ENCODE measurements at places on chromosomes 5 and 9.

DNA sequence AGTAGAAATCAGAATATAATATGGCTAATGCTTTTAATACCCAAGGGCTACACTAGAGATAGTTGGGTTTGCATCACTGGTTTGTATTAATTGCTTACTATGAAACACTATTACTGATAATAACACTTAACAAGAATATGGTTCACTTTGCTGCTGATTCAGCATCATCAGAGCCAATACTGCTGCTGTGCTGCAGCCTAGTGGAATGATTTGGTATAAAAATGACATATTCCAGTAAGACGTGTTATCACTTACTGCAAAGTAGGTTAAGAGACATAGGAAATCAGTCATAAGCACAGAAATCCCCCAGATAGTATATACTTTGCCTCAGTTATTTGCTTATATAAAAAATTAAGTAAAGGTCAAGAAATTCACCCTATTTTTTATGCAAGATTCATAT is 2.8 kb downstream of the CDH10 start:
- peak; percentile 16 for DNase-seq

GRCh38 chr5:170426786-170427185 is 37.6 kb upstream of the KCNMB1 start:
- DNase-seq = no peak

DNA sequence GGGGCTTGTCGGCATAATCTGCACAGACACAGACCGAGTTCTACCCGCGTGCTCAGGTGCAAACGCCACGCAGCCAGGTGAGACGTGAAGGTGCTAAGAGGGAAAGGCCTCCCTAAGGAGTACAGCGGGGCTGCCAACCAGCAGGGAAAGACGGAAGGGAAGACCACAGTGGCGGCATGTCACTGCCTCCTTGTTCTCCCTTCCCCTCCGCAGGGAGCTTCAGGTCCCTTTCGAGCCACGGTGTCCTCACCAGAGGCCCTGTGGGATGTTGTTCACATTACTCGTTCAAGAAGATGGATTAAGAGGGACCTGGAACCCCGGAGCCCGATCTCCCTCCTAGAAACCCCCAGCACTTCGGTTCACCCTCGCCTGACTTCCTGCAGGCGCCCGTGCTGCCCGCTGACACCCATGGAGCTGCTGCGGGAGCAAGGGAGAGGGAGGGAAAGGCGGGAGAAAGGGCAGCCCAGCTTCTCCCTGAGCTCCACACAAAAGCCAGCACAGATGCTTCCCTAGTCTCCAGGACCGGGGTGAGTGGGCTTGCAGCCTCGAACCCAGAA is 686 bp downstream of the BRD9 start:
- no peak for DNase-seq

- DNase-seq = peak; percentile 67
These were observed at the start of gene SH3RF2 for GRCh38 chr5:145936401-145937131. Gene SH3RF2, plus strand, starts transcription at chr5:145936578. Its CDS starts 1,351 bp downstream, at chr5:145937929.

- DNase-seq = peak; percentile 51
These were observed 63.3 kb downstream of the FREM1 start for GRCh38 chr9:14846871-14847311.

DNA sequence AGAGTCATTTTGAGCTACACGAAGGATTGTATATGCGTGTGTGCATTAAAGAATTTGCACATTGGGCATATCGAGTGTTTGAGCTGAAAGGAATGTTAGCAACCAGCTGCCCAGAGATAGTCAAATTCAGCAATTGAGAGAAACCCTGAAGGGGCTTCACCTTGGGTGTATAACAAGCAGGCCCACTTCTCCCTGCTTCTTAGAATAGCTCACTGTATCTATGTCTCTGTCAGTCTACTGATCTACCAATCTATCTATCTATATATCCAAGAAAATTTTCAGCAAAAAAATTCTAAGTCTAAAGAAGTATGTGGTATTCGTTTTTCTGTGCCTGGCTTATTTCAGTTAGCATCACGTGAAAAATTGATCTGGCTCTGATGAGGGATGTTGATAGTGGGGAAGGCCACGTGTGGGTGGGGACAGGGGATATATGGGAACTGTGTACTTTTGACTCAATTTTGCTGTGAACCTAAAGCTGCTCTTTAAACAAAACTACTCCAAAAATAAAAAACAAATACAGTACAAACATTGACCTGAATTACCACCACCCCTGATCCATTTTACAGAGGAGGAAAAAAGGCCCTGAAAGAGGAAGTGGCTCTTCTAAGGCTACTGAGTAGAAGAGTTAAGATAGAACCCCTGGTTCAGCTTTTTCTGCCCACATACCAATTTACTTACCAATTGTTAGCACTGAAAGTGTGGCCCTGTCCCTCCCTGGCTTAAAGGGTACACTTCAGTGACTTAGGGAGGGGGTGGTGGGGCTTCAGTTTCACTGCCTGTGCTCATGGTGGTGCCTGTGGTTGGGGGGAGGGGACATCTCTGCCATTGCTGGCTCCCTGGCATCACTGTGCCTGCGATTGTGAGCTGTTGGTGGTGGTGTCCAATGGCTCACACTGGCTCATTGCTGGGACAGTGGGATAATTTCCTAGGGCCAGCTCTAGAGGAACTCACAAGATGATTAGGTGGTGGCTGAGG is 141.8 kb downstream of the DOCK2 start:
- no peak for DNase-seq

- peak; percentile 50 for DNase-seq
These were observed 17.9 kb upstream of the DAPK1 start for GRCh38 chr9:87479801-87480201.

DNA sequence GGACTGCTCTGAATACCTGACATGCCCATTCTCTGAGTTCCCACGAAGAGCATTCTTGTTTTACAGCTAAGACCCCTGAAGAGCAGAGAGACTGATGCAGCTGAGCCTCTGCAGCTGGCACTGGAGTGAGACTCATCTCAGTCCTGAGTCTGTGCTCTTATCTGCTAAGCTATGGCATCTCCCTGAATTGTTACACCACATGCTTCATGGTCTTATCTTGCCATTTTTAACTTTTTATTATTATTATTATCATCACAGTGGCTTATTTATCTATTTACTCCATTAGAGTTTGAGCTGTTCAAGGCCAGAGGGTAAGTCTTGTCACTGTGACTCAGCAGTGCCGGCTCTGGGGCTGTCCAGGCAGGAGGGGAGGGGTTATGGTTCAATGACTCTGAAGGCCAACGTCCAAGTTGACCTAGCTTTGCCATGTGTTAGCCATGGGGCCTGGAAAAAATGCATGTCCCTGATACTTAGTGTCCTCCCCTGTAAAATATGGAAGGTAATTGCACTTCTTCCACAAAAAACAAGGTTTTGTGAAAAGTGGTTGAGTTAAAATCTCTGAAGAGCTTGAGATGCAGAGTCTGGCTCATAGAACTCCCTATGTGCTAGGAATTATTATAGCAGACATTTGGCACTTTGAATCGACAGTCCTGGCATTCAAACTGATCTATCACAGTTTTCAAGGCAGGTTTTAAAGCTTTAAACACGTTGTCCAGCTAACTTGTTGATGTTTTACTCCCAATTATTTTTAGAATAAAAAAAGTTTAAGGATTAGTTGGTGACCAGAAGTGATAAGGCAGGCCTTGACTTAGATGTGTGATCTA is 94.6 kb downstream of the ALDH1A1 start:
- DNase-seq = peak; percentile 94

DNA sequence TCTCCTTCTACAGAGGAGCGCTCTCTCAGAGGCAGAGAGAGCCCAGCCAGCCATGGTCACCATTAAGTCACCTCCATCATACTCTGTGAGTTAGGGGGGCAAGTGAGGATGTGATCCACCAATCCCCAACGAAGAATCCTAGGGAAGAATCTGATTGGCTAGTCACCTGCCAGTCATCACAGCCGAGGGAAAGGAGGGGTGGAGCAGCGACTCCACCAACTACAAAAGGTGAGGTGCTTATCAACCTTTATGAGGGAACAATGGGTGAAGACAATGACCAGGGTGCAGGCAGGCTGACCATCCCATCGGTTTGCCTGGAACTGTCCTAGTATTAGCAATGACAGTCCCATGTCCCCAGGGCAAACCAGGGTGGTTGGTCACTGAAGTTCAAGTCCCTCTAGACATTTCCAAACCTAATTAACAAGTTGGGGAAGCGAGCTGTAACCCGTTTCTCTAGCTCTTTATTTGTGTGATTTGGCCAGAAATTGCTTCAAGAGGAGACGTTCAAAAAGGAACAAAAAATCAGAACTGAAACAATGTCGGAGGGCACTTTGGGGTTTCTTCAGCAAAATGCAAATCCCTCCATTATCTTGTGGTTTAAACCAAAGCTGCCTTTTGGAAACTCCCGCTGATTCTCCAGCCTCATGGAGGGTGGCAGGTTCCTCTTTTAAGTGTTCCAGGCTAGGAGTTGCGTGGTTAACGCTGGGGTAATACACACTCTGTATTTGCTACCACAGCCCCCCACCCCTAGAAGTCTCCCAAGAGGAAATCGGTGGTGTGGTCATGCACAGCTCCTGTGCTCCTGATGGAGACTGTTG is 18.8 kb upstream of the FCN1 start:
- DNase-seq = no peak

DNA sequence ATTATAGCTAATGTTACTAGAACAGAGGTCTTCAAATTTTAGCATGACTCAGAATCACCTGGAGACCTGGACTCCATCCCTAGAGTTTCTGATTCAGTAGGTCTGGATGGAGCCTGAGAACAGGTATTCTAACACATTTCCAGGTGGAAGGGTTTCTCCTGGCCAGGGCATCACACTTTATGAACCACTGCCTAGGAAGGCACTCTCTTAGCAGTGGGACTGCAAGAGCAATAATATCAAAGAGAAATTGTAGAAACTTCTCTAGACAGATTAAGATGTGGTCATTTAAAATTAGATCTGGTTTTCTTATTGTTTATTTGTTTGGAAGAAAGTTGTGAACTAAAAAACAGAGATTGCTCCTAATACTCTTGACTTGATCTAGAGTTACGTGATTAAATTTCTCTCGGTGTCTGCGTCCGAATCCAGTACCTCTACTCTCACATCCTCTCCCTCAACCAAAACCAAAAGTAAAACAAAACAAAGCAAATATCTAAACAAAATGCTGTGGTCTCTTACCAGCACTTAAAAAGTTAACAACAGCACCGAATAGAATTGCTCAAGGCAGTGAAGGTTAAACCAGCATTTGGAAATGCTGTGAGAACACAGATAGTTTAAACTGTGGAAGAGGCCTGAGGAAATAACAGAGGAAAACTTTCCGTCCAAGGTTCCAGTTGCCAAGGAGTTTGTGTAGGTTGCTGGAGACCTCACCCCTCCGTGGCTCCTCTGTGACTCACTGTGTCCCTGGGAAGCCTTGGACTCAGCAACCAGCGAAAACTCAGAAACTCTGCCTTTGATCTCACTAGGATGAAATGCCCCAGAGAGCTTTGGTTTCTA is 193.4 kb downstream of the ARRDC3 start:
- peak; percentile 3 for DNase-seq

DNA sequence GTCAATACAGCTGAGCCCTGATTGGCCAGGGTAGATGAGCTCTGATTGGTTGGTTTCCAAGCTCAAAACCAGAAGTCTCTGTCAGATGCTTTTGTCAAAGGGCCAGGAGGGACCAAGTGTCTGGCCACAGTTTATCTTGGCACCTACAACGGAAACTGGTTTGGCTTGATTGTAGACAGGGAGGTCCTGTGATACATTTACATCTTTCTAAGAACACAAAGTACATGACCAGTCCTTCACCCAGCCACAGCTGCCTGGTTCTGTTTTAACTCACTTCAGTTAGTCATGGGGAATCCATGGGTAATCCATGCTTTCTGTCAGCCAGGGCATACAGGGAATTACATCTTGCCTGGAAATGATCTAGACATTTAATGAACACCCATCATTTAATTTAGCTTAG is 171.2 kb downstream of the SLC12A2 start:
- DNase-seq = no peak

- DNase-seq = no peak
These were observed at the start of gene TRAF1 for GRCh38 chr9:120926397-120926928. Gene TRAF1, minus strand, starts transcription at chr9:120926796. Its CDS starts 721 bp downstream, at chr9:120926075.

DNA sequence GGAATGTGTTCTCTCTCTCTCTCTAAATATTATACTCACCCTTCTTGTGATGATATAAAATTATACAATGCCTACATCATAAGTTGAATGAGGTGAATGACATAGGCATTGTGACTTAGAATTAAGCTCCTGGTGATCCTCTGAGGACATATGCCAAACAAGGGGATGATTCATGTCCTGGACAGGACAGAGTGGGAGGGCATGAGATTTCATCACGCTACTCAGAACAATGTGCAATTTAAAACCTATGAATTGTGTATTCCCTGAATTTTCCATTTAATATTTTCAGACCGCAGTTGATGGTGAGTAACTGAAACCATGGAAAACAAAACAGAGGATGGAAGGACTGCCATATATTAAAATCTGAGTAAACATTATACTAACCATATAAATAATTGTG is 782.2 kb upstream of the NUDT12 start:
- peak; percentile 3 for DNase-seq

DNA sequence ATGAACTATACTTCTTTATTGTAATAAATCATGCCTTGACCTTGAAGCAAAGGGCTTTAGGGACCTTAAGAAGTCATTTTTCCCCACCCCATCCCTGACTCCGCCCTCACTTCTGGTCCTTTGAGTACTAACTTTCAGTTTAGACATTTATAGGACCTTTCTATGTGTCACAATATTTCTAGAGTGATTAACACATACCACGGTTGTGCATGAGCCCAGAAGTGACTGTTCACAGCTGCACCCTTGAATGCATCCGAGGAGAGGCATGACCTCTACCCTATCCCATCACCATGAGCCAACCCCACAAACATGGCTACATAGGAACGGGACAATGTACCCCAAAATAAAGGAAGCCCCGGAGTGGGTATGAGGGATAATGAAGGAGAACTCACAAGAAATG is 160.3 kb downstream of the HSD17B3 start:
- DNase-seq = no peak

DNA sequence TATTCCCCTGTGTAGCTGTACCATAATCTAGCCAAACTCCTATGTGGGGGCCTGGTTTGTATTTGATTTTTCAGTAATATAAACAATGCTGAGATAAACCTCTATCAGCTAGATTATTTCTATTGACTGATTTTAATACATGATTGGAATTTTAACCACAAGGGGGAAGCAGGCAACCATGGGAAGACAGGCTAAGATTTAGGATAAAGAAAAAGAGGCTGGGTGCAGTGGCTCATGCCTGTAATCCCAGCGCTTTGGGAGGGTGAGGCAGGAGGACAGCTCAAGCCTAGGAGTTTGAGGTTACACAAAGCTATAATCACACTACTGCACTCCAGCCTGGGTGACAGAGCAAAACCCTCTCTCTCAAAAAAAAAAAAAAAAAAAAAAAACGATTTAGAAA is 18.1 kb upstream of the GPX3 start:
- DNase-seq = peak; percentile 58

Data from HepG2 (cell line).